ENCODE measurements at places on chromosomes 12 and 14.

DNA sequence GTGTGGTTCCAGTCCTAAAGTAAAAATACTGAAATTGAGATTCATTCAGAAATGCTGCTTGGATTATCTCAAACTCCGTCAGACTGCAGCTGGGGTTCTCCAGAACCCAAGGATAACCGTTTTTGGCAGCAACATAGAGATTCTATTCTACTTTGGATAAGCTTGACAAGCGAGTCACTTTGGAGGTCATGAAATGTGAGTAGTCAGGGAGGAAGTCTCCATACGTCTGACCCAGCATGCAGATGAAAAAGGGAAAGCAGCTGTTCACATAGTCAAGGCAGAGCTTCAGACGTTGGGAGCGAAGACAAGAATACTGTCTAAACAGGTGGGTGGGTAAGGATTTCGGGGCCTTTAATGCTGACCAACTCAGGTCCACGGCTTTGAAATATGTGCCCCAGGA lies 14.9 kb upstream of the HSP90B1 start:
- no peak for DNase-seq

GRCh38 chr12:94039914-94040313 lies 108.5 kb upstream of the PLXNC1 start:
- no peak for DNase-seq

GRCh38 chr12:88206601-88207000 lies 64.5 kb downstream of the TMTC3 start:
- DNase-seq = no peak

DNA sequence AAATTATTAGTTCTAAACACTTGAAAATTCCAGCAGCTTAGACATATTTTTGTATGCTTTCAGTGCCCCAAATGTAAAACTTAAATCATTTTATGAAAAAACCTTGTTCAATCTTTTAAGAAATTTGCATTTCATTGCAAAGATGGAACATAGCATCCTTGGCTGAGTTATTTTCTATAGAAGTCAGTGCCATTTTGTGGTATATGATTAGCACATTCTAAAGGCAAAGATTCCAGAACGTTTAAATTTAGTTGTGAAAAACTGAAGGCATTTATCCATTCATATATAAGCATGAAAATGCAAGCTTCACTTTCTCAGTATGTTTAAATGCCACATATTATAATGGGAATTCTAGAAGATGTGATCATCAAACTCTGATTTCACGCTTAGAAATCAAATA lies 332.1 kb downstream of the APAF1 start:
- no peak for DNase-seq

GRCh38 chr14:96250485-96250884 lies 5.5 kb upstream of the BDKRB1 start:
- DNase-seq = no peak

- no peak for DNase-seq
Observed at GRCh38 chr12:52310622-52311284, 10.4 kb downstream of the KRT83 start.

DNA sequence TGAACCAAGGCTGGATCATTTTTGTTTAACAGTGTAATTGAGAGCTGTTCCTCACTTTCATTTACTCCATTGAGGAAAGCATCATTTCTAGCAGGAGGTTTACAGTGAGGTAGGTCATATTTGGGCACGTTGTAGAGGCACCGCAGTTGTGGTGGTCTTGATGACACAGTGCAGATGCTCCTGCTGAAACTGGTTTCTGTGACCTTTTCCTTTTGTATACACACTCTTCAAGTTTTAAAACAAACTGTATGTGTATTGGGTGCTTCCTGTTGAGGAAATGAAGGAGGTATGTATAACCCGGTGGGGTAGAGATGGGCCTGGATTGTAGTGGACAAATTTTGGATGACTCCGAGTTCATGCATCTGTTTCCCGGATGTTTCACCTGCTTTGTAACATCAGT lies 456.3 kb upstream of the RGS6 start:
- no peak for DNase-seq

DNA sequence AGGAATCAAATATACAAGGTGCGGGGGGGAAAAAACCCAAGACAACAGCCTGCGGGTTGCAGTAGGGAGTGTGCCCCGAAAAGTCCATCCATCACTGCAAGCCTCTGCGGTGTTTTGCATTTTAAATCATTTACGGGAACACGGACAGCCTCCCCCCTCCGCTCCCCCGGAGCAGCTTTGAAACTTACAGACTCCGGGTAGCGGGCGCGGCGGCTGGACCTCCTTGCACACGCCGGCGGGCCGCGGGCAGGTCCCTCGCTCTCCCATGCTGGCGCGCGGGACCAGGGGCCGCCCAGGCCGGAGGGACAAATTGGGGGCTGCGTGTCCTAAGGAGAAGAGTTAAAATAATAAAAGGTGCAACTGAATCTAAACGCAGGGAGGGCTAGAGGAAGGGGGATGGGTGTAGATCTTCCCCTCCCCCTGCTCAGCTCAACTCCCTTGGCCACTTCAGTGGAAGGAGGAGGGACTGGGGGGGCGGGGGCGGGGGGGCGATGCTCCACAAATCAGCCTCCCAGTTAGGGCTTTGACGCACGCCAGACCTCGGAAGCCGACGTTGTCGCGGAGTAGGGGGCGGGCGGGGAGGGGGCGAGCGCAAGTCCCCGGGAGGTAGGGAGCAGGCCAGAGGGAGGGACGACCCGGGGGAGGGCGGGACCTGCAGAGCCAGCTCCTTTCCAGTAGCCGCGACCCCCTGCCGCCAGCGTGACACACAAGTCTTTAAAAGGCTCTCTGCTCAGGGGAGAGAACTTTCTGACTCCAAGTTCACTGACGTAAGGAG lies at the start of gene KCNJ8:
Gene KCNJ8, minus strand, starts transcription at position 349 of the 775 bp plus-strand sequence. CDS start 1,090 bp downstream, outside the sequence.
- no peak for DNase-seq

DNA sequence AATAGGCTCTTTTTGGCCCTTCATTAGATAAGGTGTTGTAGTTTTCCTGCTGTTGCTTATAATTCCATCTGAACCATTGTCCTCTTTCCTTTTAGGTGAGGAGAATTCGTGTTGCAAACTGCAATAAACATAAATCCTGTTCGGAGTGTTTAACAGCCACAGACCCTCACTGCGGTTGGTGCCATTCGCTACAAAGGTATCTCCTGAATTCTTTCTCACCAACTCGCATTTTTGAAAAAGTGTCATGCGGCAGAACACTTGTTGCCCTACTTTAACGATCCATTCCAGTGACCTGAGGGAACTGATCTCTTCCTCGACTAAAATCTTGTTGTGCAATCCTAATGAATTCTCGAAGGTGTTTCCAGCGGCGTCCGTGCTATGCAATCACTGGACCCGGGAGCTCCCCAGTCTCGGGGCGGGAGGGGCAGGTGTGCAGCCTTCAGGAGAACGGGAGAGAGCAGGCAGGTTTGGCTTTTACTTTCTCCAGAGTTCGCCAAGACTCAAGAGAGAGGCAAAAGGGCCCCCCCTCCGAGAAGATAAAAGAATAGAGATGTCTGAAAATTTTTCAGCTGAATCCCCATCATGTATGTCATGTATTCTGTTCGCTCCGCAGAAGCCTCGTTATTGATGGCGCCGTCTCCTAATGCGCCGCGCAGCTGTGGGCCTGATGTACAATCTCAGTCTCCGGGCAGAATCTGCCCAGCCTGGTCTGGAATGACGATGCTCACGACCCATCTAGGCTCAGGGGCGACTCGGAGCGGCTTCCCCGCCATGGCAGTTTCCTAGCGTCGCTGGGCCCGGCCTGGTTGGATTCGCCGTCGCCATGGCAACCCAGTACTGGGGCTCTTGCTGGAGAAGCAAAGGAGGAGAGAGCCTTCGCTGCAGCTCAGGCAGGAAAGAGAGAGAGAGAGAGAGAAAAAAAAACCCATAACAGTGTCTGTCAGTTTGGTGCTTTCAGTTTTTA lies 38.2 kb downstream of the PLXNC1 start:
- DNase-seq = no peak

- no peak for DNase-seq
Observed at GRCh38 chr12:6219980-6220379, 19.8 kb downstream of the CD9 start.

GRCh38 chr14:60327447-60328331 lies 78.7 kb downstream of the PPM1A start:
- DNase-seq = no peak

DNA sequence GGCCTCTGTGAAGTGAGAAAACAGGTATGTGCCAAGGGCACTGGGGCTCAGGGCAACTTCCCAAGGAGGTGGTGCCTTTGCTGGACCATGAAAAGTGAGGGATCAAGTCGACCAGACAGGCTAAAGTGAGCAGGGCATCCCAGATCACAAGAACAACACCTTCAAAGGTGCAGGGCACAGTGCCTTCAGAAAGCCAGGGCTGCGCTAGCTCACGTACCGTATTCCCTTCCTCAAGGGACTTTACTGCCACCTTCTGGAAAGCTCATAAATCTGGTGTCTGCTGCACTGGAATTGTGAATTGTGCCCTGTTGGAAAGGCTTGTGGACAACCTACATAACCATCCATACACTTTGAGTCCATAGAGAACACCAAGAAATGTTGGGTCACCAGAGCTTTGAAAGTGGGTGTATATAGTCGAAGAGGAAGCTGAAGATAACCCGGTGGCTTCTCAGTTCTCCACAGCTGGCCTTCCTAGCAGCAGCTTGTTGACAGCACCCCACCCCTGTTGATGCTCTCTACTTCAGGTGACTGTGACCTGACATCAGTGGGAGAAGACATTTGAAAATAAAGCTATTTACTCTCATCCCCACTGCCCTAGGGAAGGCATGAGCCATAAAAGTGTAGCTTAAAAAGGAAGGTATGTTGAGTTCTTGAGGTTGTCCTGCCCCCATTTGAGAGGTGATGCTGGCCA lies 24.5 kb downstream of the FIGNL2 start:
- no peak for DNase-seq

DNA sequence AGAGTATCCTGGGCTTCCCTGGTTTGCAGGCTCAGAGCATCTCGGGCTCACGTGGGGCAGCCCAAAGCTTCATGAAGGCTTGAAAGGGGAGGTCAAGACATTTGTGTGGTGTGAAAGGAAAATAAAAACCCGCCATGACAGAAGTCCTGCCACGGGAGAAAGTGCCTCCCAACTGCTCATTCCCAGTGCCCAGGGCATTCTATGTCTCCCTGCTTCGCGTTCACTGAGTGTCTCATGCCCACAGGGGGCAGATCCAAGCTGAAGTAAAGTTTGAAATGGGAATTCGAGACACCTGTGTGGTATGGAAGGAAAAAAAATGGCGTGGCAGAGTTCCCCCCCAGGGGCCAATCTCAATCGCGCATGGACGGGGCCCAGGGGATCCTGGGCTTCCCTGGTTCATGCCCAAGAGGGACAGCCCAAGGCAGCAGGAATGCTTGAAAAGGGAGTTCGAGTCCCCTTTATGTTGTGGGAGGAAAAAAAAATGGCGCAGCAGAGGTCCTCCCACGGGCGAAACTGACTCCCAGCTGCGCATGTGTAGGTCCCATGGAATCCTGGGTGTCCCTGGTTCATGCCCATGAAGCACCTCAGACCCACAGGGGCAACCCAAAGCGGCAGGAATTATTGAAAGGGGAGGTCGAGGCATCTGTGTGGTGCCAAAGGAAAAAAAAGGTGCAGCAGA lies 576.7 kb downstream of the ALG10 start:
- no peak for DNase-seq

DNA sequence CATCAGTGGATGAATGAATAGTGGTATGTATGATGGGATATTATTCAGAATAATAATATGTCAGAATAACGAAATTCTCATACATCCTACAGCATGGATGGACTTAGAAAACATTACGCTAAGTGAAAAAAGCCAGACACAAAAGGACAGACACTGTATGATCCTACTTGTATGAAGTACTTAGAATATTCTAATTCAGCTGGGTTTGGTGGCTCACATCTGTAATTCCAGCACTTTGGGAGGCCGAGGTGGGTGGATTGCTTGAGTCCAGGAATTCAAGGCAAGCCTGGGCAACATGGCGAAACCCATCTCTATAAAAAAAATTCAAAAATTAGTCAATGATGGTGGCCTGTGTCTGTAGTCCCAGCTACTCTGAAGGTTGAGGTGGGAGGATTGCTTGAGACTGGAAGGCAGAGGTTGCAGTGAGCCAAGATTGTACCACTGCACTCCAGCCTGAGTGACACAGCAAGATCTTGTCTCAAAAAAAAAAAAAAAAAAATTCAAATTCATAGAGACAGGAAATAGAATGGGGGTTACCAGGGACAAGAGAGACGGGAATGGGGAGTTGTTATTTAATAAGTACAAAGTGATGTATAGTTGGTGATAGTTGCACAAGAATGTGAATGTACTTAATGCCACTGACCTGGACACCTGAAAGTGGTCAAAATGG lies 132.3 kb downstream of the CHST11 start:
- no peak for DNase-seq

DNA sequence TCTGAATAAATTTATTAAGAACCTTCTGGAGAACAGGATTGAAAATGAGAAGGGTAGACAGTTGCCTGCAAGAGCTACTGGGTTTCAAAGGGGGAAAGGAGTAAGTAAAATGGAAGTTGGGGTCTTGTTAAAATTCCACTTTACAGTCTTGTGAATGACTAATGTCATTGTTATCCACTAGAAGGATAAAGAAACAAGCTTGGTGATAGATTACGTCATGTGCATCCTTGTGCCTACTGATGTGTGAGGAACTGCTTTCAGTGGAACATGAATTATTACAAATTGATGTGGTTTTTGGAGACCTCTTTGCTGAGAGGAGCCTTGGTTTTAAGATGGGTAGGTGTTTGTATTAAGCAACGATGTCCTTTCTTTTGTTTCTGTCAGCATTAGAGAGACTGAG lies 272.5 kb upstream of the PRICKLE1 start:
- DNase-seq = no peak

DNA sequence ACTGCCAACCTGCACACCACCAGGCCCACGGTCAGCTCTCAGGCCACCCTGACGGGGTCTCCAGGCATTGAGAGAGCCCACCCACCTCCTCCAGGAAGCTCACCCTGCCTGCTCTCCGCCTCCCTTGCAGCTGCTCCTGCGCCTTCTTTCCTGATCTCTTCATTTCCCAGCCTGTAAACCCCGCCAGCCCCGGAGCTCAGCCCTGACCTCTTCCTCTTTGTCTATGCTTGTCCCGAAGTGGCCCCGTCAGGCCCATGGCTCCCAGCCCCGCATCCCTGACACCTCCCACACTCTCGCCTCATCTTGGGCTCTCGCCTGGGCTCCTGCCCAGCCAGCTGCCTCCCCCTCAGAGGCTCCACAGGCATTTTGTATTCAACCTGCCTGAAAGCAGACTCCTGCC lies 139.3 kb downstream of the CALM1 start:
- DNase-seq = no peak

DNA sequence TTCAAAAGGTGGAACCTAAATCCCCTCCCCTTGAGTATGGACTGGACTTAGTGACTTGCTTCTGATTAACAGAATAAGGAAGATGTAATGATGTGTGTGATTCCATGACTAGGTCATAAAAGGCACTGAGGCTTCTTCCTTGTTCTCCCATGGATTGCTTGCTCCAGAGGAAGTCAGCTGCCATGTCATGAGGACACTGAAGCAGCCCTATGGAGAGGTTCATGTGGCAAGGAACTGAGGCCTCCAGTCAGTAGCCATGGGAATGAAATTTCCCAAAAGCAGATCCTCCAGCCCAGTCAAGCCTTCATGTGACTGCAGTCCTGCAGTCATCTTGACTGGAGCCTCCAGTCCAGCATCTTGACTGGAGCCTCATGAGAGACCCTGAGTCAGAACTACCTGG lies 10.7 kb downstream of the TMBIM4 start:
- DNase-seq = no peak

DNA sequence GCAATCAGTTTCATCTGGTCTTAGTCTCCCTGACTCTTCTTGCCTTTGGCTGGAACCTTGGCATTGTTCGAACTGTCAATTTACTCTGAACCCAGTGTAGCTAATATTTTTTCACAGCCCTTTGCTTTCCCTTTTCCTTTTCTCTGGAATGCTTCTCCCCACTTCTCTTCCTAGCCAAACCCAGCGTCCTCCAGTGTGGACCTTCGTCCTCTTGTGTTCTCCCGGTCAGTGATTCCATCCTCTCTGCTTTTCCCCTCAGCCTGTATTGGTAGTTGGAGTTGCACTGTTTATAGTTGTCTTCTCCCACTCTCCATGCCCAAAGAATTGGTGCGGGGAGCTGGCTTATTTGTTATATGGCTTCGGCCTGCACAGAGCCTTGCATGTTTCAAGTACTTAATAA lies 9.4 kb downstream of the ACVR1B start:
- no peak for DNase-seq
